Glutamatergic neuron (in vitro differentiated cells): ENCODE measurements at places on chromosomes 3 and 15.
A peak's percentile ranks its signal among the peaks of the same experiment; 100 is the strongest.

DNA sequence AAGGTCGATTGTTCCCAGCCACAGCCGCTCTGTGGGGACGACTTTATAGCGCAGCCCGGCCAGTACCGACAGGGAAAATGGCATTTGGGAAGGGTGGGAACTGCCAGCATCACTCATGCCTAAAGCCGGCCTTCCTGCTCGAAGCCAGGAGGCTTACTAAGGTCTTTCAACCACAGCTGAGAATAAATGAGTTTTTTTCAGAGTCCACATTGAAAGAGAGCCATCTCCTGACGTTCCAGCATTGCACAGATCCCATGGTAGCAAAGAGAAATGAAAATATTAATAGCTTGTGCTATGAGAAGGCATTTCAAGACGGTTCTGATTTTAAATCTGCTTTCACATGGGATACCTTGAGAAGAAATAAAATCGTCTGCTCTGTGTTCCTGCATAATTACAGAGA lies 230.2 kb upstream of the IGF1R start:
- H3K36me3 ChIP-seq: no peaks in the 10 kb centered on the region
- H3K27me3 ChIP-seq: peaks cover 2% of the 10 kb centered on the region
- no peaks in the 10 kb centered on the region for H3K4me1 ChIP-seq
- H3K27ac ChIP-seq: no peak overlapping the region
- no peak for DNase-seq

GRCh38 chr15:42782716-42783115 lies 45.8 kb upstream of the CDAN1 start:
- H3K36me3 ChIP-seq: no peaks in the 10 kb centered on the region
- H3K4me1 ChIP-seq: peaks cover 5% of the 10 kb centered on the region
- no peak for DNase-seq
- no peak overlapping the region for H3K27ac ChIP-seq
- no peaks in the 10 kb centered on the region for H3K27me3 ChIP-seq

- H3K27me3 ChIP-seq: no peaks in the 10 kb centered on the region
- H3K4me1 ChIP-seq: no peaks in the 10 kb centered on the region
- no peak for DNase-seq
- H3K27ac ChIP-seq: no peak overlapping the region
- H3K36me3 ChIP-seq: no peaks in the 10 kb centered on the region
Observed at GRCh38 chr3:122365073-122365472, 18.0 kb downstream of the MIX23 start.

DNA sequence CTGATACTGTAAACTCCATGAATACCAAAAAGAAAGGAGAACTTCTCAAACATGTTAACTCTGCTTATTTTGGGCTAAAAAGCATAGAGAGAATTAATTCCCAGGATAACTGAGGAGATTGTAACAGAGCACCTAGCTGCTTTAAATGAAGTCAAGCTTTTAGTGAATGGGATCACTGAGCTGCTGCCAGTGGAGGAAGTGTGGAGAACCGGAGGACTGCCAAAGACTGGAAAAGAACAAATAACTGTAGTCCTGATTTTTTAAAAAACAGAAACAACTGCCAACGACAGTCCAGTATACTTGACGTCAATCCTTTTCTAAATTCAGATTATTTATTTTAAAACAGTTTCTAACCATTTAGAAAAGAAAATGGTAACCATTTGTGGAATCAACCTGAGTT lies 3.3 kb downstream of the C3orf70 start:
- H3K4me1 ChIP-seq: peaks cover 5% of the 10 kb centered on the region
- H3K4me3 ChIP-seq: peak overlapping the region; percentile 89
- H3K27ac ChIP-seq: peak overlapping the region; percentile 13
- peaks cover 6% of the 10 kb centered on the region for H3K27me3 ChIP-seq
- no peaks in the 10 kb centered on the region for H3K36me3 ChIP-seq

- H3K27ac ChIP-seq: peak overlapping the region; percentile 82
- H3K4me3 ChIP-seq: peak overlapping the region; percentile 26
- peaks cover 19% of the 10 kb centered on the region for H3K4me1 ChIP-seq
- no peak for DNase-seq
Observed at GRCh38 chr3:58214484-58215316, 3.9 kb upstream of the DNASE1L3 start.

GRCh38 chr15:68512052-68512451 lies 66.7 kb upstream of the CORO2B start:
- no peak for DNase-seq
- no peaks in the 10 kb centered on the region for H3K27me3 ChIP-seq
- no peak overlapping the region for H3K27ac ChIP-seq
- H3K4me1 ChIP-seq: no peaks in the 10 kb centered on the region

- H3K36me3 ChIP-seq: no peaks in the 10 kb centered on the region
- no peak overlapping the region for H3K27ac ChIP-seq
- DNase-seq: no peak
Observed at GRCh38 chr15:68997930-68998777, 16.3 kb upstream of the NOX5 start.

DNA sequence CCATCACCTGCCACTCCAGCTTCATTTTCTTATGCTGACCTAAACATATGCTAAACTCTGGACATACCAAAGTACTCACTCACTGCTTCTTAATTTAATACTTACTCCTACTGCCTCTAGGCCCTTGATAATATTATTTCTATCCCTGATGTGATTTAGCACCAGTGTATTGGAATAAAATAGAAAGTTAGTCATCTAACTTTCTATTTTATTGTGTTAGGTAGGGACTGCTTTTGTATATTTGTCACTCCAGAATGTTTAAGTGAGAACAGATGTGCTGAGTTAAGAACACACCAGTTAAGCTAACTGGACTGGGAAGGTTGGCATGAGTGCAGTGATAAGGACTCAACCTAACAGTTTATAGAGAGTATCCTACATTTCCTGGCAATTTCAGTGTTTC lies 6.5 kb upstream of the CLDN16 start:
- H3K4me1 ChIP-seq: no peaks in the 10 kb centered on the region
- no peaks in the 10 kb centered on the region for H3K36me3 ChIP-seq
- H3K27ac ChIP-seq: no peak overlapping the region
- H3K4me3 ChIP-seq: no peak overlapping the region

DNA sequence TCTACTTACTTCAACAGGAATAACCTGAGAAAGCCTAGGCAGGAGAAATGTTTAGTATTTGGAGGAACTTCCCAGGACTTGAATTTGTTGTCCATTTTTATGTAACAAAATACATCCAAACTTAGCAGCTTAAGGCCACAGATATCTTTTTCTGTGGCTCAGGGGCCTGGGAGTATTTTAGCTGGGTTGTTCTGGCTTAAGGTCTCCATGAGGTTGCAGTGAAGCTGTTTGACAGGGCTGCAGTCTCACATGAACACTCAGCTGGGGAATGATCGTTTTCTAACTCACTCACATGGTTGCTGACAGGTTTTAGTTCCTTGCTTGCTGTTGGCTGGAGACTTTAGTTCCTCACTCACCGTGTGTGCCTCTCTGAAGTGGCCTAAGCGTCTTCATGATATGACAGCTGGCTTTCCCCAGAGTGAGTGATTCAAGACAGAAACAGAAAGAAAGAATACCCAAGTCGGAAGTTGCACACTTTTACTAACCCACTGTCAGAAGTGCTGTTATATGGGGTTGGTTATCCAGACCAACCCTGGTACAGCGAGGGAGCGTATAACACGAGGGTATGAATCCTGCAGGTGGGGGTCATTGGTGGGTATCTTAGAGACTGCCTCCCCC lies 229.7 kb upstream of the TBL1XR1 start:
- no peak overlapping the region for H3K27ac ChIP-seq
- no peaks in the 10 kb centered on the region for H3K36me3 ChIP-seq
- DNase-seq: no peak
- H3K4me1 ChIP-seq: peaks cover 8% of the 10 kb centered on the region
- H3K4me3 ChIP-seq: no peak overlapping the region

- no peak for DNase-seq
- H3K36me3 ChIP-seq: no peaks in the 10 kb centered on the region
- no peak overlapping the region for H3K27ac ChIP-seq
- no peak overlapping the region for H3K4me3 ChIP-seq
- H3K4me1 ChIP-seq: peaks cover 4% of the 10 kb centered on the region
Observed at GRCh38 chr15:96354731-96355567, 24.4 kb downstream of the NR2F2 start.

DNA sequence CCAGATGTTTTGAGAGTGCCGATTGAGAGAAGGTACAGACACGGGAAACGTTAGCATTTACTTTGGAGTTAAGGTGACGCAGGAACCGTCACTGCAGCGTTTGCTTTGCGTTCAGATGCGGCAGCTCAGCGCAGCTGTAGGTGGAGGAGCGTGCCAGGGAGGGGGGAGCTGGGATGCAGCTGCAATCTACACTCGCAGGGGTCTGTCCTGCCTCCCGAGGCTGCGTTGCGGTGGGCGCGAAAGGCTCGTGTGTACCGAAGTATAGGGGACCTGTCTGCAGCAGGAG lies 425 bp upstream of the FYTTD1 start:
- H3K27ac ChIP-seq: peak overlapping the region; percentile 93
- no peaks in the 10 kb centered on the region for H3K36me3 ChIP-seq
- H3K4me3 ChIP-seq: peak overlapping the region; percentile 98
- DNase-seq: peak; percentile 67
- H3K27me3 ChIP-seq: peaks cover 4% of the 10 kb centered on the region

DNA sequence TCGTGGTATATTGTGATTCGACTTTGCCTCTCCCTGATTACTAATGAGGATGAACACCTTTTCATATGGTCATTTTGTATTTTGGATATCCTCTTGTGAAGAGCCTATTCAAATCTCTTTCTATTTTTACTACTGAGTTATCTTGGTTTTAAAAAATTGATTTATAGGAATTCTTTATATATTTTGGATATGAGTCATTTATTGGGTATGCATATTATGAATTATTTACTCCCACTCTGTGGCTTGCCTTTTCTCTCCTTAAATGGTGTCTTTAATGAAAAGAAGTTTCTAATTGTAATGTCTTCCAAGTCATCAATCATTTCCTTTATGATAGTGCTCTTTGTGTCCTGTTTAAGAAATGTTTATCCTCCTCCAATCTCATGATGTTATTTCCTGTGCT lies 191.5 kb upstream of the DPH6 start:
- H3K4me1 ChIP-seq: no peaks in the 10 kb centered on the region
- H3K4me3 ChIP-seq: no peak overlapping the region
- no peaks in the 10 kb centered on the region for H3K36me3 ChIP-seq
- DNase-seq: no peak

DNA sequence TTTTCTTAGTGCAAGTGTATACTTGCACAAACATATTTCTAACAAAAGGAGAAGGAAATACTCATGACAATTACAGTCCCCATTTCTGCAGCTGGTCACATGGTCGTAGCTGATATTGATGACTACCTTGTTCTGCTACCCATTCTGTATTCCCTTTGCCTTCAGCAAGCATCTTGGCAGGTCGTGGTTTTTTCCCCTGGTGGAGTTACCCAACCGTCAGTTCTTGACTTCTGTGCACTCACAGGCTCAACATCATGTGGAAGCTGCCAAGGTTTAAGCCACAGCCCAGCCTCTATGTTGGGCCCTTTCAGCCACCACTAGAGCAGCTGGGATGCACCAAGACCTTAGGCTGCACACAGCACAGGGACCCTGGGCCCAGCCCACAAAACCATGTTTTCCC lies 56.1 kb downstream of the VGLL3 start:
- H3K36me3 ChIP-seq: no peaks in the 10 kb centered on the region
- no peak overlapping the region for H3K4me3 ChIP-seq
- peaks cover 2% of the 10 kb centered on the region for H3K4me1 ChIP-seq
